ENCODE measurements at places on chromosomes 4 and X.

- no peak for DNase-seq
These were observed 43.2 kb downstream of the AKAP4 start for GRCh38 chrX:50157545-50158135.

DNA sequence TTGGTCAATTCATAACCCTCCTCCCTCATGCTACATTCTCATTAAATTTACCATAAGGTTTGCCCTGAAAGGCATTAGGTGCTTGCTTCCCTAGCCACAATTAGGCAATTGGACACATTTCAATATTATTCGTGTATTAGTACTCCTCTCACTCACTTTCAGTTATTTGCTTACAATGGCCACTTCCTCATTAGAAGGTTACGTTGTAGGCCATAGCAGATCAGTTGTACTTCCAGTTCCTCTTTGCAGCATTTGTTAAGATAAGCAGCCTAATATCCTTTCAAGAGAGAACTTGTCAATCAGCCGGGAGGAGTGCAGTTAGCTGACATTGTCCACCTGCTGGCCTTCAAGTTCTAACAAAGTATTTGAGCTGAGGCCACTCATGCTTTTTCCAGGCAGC lies 1017.2 kb downstream of the PCDH7 start:
- no peak for DNase-seq

- no peak for DNase-seq
These were observed 104.0 kb upstream of the MBNL3 start for GRCh38 chrX:132592880-132593279.

- no peak for DNase-seq
These were observed 82.3 kb downstream of the PRSS12 start for GRCh38 chr4:118270492-118270891.

DNA sequence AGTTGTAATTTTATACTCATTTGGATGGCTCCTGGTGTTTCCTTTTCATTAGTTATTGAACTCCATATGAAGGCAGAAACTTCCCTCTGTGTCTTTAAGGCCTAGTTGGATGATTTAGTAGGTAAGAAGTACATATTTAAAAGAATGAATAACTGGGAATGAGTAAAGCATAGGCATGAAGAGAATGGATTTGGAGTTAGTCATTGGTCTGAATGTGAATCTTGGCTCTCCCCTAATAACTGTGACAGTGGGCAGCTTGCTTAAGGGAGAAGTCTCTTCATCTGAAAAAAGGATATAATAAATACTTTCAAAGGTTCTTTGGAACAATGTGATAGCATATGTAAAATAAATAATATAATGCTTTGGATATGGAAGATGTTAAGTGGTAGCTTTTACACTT lies 13.2 kb downstream of the SNX25 start:
- DNase-seq = no peak

GRCh38 chr4:168694667-168695066 lies 197.8 kb downstream of the PALLD start:
- DNase-seq = no peak

DNA sequence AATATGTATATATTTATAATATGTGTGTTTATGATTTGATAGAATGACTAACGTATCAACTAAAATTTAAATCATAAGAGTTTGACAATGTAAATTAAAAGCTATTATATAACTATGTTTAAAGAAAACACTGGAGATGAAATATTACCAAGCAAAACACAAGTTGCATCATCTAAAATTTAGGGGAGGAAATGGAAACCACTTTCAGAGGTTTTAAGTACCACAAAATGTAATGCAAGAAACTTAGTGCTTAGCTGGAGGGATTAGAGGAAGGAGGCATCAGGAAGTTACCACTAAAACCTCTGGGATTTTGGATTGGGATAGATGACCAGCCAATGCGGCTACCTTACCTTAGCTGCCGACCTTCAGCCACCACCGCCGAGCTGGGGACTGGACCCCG lies 1192.1 kb upstream of the PRKX start:
- no peak for DNase-seq

DNA sequence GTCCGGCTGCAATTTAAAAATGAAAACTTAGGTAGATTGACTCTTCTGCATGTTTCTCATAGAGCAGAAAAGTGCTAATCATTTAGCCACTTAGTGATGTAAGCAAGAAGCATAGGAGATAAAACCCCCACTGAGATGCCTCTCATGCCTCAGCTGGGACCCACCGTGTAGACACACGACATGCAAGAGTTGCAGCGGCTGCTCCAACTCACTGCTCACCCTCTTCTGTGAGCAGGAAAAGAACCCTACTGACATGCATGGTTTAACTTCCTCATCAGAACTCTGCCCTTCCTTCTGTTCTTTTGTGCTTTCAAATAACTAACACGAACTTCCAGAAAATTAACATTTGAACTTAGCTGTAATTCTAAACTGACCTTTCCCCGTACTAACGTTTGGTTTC lies 41.0 kb downstream of the MAP7D3 start:
- DNase-seq = no peak

DNA sequence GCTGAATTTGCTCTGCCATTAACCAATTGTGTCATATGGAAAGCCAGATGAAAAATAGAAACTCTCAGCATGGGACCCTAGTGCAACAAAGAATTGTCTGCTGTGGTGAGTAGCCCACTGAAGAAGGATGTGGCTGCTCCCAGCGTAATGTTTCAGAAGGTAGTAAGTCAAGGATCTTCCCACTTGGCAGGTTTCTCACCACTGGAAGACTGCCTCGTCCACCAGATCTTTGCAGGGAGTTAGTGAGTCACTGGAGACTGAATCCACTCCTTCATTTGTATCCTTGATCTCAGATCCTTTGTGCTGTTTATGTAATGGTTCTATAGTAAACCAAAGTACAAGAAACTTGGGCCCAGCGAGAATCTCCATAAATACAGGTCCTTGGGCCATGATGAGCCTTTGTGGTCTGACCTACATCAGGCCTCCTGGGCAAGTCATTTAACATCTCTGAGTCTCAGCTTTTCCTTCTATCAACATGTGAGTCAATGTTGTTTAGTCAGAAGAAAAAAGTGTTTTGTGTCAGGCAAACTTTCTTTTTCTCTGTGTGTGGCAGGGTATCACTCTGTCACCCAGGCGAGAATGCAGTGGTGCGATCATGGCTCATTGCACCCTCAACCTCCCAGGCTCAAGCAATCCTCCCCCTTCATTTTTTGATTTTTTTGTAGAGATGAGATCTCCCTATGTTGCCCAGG lies 78.0 kb upstream of the CCDC160 start:
- no peak for DNase-seq

DNA sequence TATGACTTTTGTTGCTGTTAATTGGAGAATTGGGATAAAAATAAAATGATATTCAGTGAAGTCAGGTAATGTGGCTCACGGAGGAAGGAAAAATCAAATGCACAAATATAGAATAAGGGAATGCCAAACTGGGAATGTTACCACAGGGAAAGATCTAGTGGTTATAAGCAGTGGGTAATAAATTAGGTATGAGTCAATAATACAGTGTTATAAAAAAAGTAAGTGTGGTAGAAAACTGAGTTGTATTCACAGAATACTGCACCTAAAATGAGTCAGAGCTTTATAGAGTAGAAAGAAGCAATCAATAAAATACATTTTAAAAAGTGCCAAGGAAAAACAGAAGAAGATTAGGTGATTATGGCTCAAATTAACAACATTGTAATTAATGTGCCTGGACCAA lies 34.5 kb downstream of the INTS12 start:
- DNase-seq = no peak
